A549 treated with Hydrocortisone at 1 μM for 4 hours (cell line): ENCODE measurements at places on chromosomes 6 and 20. TPM values are rescaled to one million over a fixed set of nuclear protein-coding genes. Genes with fewer than 3 reads are reported as not detected.

Gene ADGB
- total RNA-seq, result not detected in 5 replicates

Gene RFX6
- not detected in 5 replicates for total RNA-seq

Gene SLC9A8
- total RNA-seq, result 8.2 to 9.5 TPM (median 9.0 TPM) in 5 replicates

Gene LAMA4
- total RNA-seq, result 1.1 to 1.5 TPM (median 1.3 TPM) in 5 replicates

Gene DSN1
- total RNA-seq, result 23.4 to 30.0 TPM (median 24.5 TPM) in 5 replicates

Gene ADGRF5
- total RNA-seq, result 0.03 TPM in 1 of 5 replicates, not detected in the others

Gene PPIL6
- total RNA-seq, result 2.9 to 3.8 TPM (median 3.1 TPM) in 5 replicates

Gene OR2H2
- total RNA-seq, result not detected in 5 replicates

Gene TREM1
- total RNA-seq, result 0.10 to 0.25 TPM (median 0.13 TPM) in 3 of 5 replicates, not detected in the others

Gene SCGN
- 0.17 to 0.36 TPM (median 0.21 TPM) in 5 replicates for total RNA-seq

Gene MRAP2
- total RNA-seq, result 1.4 to 1.9 TPM (median 1.8 TPM) in 5 replicates

Gene CFB
- total RNA-seq, result 1.7 to 2.3 TPM (median 1.9 TPM) in 5 replicates

Gene ACOT13
- 11.1 to 27.2 TPM (median 26.0 TPM) in 5 replicates for total RNA-seq

Gene TREML1
- not detected in 5 replicates for total RNA-seq

Gene SLC22A16
- not detected in 5 replicates for total RNA-seq

Gene PAK5
- not detected in 5 replicates for total RNA-seq

Gene C20orf202
- total RNA-seq, result 0.07 TPM in 1 of 5 replicates, not detected in the others

Gene CD24
- total RNA-seq, result 242 to 318 TPM (median 301 TPM) in 5 replicates

Gene TPD52L2
- 131 to 146 TPM (median 133 TPM) in 5 replicates for total RNA-seq

Gene SPATA25
- 0.26 to 0.86 TPM (median 0.52 TPM) in 5 replicates for total RNA-seq

Gene OXT
- total RNA-seq, result not detected in 5 replicates

Gene PTCRA
- total RNA-seq, result not detected in 5 replicates
